ENCODE measurements at places on chromosomes 2 and 18.

GRCh38 chr2:1746174-1747064, 2.1 kb upstream of the PXDN start:
- DNase-seq, result no peak

DNA sequence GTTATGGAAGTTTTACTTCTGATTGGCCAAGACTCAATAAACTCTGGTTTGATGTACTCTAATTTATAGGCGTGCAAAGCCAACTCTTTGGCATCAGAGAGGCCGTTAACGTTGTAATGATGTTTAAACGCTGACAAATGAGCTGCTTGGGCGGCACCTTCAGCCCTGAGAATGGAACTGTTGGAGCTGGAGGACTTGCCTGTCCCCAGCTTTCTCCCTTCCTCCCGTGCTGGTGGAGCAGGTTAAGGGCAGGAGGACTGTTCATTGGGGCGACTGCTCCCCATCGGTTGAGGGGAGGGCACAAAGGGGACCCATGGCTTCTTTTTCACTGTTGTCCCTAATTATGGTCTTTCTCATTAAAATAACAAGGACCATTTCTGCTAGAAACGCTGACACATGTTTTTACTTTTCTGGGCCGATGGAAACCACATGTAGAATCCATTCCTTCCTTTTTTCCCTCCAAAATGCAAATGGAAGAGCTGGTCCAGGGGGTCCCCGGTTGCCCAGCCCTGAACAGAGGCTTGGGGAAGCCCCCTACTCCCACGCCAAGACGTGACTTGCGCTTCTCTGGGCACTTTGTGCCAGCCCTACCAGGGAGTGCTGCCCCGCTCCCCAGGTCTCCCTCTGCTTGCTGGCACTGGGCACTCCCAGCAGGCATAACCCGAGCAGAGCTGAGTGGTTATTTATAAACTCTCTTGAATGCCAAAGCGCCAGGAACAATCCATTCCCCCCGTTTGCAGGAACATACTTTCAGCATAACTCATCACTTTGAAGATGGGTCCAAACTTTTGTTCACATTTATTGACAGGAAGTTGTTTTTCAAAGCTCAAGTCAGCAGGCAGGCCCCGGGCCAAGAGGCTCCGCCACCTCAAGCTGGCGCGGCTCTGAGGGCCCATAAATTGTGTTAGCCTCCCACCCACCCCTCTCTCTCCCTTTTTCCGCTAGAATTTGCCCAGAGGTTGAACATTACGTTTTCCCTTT, 170.1 kb downstream of the ASB1 start:
- peak; percentile 94 for DNase-seq

GRCh38 chr2:168120730-168121129, 126.7 kb downstream of the STK39 start:
- DNase-seq, result no peak

GRCh38 chr2:67776276-67776675, 286.5 kb downstream of the C1D start:
- DNase-seq, result no peak

- no peak for DNase-seq
These were observed 47.0 kb downstream of the ARMC9 start for GRCh38 chr2:231245249-231246094.

DNA sequence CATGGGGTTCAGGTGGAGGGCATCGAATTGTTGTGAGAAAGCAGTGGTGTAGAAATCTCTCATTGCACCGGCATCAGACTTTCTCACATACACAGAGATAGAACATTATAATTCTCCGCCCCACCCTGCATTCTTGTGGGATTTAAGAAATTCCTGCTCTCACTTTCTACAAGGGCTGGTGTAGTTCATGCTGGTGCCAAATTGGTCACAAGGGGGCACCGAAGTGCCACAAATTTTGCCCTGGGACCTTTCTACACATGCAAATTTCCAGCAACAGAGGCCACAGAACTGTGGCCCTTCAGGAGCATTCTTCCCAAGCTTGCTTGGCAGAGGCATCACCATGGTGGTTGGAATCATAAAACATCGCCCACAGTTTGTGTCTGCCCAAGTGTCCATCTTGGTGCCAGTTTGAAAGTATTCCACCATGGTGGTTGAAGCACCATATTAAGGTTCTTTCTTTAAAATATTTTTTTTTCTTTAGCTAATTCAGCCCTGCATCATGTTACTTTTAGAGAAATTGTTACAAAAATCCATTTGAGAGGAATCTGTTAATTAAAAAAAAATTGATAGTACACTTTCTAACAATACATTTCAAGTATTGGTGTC, 521.2 kb upstream of the FANCL start:
- DNase-seq, result peak; percentile 26

DNA sequence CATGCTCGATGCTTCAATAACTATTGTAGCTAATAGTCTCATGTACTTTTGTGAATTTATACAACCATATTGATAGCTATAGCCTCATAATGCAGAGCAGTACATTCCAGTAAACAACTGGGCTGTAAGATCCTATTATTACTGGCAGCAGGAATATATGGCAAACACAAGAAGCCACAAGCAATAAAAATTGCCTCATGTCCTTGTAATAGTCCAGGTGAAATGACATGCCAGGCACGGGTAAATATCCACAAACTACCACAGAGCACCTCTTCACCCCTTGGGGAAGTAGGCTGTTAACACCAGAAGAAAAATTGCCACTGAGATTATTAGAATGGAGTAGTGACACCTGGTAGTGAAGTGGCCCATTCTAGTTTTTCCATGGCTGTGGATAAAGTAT, 158.3 kb downstream of the MTX2 start:
- no peak for DNase-seq

GRCh38 chr18:10851824-10852319, 297.5 kb downstream of the PIEZO2 start:
- peak; percentile 61 for DNase-seq

- DNase-seq, result no peak
These were observed 299.0 kb downstream of the NDUFA10 start for GRCh38 chr2:239726091-239726591.

- DNase-seq, result no peak
These were observed 3.5 kb downstream of the POU3F3 start for GRCh38 chr2:104857262-104858005.

GRCh38 chr2:45046786-45047185, 37.5 kb upstream of the SIX2 start:
- DNase-seq, result no peak

DNA sequence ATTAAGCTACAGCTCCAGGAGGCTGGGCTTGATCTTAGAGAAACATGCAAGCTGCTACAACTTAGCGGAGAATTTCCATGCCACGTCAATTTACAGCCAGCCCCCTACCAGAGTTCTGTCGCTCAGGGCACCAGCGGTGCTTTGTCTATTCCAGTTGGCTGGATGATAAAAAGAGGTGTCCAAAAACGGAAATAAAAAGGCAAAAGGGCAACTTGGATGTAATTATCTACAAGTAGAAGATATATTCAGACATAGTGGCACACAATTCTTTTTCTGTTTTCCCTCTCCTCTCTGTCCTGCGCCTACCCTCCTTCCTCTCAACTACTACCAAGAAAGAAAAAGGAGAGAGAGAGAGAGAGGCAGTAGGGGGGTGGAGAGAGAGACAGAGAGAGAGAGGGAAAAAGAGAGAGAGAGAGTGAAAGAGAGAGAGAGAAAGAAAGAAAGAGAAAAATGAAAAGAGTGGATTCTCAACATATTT, 363 bp upstream of the RFTN2 start:
- DNase-seq, result peak; percentile 36

DNA sequence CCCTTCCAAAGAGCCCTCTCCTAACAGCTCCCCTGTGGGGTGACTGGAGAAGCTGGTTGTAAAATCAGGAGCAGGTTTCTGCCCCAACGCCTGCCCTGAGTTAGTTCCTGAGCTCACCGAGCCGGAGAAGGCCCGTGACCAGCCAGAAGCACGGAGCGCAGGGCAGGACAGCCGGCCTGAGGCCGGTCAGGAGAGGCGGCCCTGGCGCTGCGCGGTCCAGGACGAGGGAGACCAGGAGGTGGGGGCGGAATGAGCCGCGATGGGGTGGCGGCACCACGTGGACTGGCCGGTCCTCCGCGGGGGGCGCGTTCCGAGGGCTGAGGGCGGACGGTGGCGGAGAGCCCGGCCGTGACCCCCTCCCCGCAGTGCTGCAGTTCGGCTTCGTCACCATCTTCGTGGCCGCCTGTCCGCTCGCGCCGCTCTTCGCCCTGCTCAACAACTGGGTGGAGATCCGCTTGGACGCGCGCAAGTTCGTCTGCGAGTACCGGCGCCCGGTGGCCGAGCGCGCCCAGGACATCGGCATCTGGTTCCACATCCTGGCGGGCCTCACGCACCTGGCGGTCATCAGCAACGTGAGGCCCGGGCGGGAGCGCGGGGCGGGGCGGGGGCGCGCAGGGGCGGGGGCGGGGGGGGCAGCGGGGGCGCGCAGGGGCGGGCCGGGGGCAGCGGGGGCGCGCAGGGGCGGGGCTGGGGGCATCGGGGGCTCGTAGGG, 29.0 kb downstream of the ANO7 start:
- DNase-seq, result peak; percentile 51

DNA sequence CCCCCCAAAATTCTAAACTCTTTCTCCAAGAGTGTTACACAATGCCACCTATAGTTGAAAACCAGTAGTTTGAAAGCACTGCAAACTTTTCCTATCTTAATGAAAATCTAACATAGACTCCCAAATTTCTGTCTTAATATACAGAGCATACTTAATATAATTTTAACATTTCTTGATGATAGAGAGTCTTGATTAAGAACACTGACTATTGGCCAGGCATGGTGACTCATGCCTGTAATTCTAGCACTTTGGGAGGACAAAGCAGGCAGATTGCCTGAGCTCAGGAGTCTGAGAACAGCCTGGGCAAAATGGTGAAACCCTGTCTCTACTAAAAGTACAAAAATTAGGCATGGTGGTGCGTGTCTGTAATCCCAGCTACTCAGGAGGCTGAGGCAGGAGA, 34.2 kb downstream of the ASXL2 start:
- no peak for DNase-seq

DNA sequence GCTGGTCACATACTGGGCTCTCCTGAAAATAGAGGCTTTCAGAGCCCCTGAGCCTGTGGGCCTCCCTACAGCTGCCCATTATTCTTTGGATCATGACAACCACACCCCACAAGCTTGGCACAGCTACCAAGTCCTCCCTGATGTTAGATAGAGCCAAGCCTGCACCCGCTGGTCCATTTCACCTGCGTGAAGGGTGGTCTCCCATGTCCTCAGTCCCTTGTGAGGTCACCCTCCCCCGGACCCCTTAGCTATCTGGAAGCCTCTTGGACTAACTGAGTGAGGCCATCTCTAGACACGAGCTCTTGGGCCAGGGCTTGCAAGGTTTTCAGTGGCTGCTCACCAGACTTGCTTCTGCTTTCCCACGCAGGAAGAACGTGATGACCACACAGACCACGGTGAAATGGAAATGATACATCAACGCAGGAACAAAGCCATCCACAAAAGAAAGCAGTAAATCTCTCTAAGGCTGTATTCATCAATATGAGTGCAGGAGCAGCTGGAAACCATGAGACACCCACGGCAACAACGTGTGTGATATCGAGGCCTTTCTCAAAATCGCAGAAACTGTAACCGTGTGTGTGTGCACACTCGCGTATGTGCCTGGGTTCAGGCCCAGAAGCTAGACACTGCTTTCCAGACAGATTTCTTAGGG, 10.1 kb upstream of the MAL start:
- no peak for DNase-seq

GRCh38 chr2:241770936-241771285, 5.7 kb upstream of the GAL3ST2 start:
- DNase-seq, result no peak

GRCh38 chr2:31922542-31923408, 88.0 kb downstream of the MEMO1 start:
- no peak for DNase-seq

- no peak for DNase-seq
These were observed 7.6 kb upstream of the LPIN1 start for GRCh38 chr2:11738589-11739436.

DNA sequence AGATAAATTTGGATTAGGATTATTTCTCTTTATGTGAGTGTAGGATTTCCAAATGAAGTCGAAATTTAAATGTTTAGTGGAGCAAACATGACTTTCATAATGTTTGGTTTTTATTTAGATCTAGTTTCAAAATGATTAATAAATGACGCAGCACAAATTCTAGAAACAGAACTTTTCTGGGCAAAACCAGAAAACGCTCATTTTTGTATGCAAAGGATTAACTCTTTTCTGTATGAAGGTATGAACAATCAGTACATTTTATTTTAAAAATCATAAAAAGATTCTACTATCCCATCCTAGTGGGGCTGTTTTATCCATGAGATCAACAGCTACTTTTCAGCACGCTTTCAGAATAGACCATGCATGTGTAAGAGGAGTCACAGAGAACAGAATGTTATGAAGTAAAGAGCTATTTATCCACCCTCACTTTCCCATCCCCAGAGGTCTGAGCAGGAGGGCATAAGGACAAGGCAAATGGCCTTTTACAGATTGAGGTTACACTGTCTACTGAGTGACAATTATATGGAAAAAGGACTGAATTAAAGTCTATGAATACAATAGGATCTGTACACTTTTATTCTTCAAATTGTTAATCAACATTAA, 270.8 kb downstream of the ZEB2 start:
- no peak for DNase-seq

GRCh38 chr2:182097571-182098164, 112.0 kb downstream of the PPP1R1C start:
- no peak for DNase-seq

GRCh38 chr2:59236723-59237122, 995.6 kb upstream of the FANCL start:
- no peak for DNase-seq

GRCh38 chr2:145692971-145693478, 1173.1 kb upstream of the ZEB2 start:
- DNase-seq, result no peak

DNA sequence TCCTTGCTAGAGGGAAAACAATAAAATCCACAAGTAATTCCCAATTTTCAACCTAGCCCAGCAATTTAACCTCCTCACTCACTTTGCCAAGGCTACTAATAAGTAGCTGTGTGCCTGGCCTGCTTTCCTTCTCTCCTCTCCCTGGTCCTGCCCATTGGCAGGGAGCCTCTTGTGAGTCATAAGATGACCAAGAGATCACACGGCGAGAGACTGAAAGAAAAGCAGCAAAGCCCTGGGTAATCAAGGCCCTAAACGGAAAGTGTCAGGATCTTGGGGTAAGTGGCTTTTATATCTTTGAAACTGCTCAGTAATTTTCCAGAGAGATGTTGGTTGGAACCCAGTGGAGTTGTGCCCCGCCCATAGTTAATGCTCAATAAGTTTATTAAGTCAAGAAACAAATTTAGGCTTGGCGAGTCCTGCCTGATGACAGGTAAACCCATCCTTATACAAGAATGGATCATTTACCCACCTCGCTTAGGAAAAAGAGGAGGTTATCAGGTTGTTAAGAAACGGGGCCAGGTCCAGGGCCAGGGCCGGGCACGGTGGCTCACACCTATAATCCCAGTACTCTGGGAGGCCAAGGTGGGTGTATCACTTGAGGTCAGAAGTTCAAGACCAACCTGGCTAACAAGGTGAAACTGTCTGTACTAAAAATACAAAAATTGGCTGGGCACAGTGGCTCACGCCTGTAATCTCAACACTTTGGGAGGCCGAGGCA, 10.0 kb upstream of the ADAM17 start:
- peak; percentile 73 for DNase-seq

DNA sequence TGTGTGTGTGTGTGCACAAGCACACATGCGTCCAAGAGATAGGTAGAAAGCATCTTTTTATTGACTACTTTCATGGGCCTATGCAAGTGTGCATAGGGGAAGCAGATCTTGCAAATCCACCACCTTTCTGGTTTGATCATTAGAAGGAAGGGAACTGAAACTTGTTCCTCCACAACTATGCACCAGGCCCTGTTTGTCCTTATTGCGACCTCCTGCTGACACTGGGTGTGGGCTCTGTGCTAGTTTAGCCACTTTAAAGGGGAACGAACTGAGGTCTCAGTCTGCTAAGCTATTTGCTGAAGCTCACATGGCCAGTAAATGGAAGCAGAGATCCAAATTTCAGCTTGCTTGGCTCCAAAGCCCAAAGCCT, 32.1 kb upstream of the INSIG2 start:
- DNase-seq, result no peak

All from kidney capillary endothelial cell (primary cell).